ENCODE measurements at places on chromosomes 13 and 19.

- peak; percentile 31 for DNase-seq
Observed at GRCh38 chr13:49214917-49215376, 5.2 kb upstream of the MLNR start.

- no peak for DNase-seq
Observed at GRCh38 chr13:77356155-77356554, 29.3 kb upstream of the MYCBP2 start.

DNA sequence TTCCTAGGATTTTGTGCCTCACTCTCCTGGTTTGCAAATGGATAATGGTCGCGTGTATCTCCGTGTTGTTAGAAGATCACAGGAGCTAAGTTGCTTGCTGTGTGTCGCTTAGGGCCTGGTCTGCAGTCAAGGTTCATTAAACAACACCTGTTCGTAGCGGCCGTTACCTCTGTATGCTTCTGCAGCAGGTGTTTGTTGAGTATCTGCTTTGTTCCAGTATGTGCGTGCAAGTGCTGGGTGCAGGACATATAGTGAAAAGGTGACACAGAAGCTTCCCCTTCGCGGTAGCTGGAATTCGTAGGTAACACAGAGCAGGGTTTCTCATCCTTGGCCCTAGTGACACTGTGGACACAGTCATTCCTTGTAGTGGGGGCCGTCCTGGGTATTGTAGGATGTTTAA, 5.4 kb downstream of the MED25 start:
- DNase-seq, result no peak

DNA sequence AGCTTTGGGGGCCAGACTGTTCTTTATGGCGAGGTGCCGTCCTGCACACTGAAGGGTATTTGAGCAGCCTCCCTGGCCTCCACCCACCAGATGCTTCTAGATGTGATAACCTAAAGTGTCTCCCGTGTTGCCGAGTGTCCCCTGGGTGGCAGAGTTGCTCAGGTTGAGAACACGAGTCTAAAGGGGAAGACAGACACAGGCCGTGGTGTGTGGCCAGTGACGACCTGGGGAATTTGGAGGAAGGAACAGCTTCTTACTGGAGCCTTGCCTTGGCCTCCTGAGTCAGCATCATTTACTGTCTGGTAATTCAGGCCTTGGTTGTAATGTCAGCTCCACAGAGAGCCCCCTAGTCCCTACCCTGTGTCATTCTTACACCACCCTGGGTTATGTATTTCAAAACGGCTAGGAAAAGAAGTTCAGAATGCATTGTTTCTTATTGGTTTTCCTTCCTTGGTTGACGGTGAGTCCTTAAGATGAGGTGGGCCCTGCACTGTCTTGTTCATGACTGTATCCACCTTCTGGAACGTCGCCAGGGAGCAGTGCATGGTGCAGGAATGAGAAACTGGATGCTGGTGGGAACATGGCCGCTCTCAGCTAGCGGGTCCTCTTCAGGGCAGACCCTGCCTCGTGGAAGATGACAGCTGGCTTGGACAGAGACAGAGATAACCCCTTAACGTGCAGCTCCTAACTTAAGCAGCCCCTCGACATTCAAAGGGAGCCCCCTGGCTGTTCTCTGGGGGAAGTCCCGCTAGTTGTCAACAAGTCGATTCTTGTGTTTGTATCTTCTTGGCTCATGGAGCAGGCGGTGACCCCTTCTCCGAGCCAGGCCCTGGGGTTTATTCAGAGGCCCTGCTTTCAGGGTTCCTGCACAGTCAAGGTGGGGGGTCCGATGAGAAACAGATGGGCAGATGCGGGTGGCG, 7.2 kb downstream of the SIN3B start:
- DNase-seq, result no peak

- no peak for DNase-seq
Observed at GRCh38 chr13:33205804-33206221, 79.7 kb downstream of the STARD13 start.

DNA sequence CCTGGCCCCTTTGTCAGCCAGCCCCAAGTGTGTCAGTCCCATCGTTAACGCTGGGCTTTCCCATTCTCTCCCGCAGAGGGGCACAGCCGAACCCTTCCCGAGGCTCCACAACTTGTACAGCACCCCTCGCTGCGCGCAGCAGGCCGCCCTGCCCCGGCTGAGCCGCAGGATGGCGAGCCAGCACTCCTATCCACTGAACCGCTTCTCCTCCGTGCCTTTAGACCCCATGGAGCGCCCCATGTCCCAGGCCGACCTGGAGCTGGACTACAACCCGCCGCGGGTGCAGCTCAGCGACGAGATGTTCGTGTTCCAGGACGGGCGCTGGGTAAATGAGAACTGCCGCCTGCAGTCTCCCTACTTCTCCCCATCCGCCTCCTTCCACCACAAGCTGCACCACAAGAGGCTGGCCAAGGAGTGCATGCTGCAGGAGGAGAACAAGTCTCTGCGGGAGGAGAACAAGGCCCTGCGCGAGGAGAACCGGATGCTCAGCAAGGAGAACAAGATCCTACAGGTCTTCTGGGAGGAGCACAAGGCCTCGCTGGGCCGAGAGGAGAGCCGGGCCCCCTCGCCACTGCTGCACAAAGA, 11.1 kb downstream of the CBY2 start:
- DNase-seq, result no peak

DNA sequence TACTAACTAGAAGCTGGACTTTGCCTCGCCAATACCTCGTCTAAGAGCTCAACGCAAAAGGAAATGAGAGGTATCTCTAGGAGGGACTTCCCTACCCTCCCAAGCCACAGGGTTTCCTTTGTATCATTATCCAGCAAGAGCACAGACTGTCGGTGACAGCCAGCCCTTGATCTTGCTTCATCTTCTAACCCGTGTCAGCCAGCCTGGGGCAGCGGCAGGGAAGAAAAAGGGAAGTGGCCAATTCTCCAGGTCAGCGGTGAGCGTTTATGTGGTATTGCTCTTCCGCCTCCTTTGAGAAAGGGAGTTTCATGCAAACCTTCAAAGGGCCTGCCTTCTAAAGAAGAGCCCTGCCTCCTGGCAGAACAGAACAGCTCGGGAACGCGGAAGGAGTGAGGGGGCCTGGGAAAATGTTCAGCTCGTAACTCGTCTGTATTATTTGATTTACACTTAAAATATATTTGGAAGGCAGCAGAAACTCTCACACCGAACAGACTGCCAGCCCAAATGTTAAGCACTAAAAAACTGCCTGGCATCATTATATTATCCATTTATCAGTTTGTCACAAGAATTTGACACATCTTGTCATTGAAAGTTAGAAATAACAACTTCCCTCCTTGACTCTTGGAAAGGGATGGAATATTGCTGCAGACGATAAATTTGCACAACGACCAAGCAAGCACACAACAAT, 41.8 kb downstream of the EFNB2 start:
- no peak for DNase-seq

DNA sequence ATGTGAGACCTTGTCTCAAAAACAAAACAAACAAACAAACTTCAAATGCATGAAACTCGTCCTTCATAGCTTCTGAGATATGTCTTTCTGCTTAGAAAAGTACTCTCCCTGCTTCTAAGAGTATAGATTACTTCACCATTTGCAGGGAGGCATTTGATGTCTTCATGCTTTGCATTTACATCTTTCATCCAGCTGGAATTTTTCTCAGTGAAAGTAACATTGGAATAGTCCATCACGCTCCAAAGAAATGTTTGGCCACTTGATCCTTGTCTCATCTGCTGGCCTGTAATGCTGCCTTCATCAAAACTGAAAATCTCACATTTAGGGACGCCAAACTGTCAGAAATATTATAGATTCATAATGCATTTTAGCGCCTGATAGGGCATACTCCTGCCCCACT, 19.2 kb downstream of the PNMA8A start:
- DNase-seq, result no peak

DNA sequence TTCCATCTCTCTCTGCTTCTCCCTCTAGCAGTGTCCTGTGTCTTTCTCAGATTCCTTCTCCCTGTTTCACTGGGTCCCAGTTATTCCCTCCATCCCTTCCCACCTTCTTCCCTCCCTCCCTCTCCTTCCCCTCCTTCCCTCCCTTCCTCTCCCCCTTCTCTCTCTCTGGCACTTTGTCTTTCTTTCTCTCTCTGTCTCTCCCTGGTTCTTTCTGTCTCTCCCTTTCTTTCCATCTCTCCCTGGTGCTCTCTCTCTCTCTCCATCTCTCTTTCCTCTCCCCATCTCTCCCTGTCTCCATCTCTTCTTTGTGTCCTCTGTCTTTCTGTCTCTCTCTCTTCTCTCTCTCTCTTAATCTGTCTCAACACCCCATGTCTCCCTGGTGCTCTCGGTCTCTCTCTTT, 31.7 kb upstream of the CYP2B6 start:
- no peak for DNase-seq

DNA sequence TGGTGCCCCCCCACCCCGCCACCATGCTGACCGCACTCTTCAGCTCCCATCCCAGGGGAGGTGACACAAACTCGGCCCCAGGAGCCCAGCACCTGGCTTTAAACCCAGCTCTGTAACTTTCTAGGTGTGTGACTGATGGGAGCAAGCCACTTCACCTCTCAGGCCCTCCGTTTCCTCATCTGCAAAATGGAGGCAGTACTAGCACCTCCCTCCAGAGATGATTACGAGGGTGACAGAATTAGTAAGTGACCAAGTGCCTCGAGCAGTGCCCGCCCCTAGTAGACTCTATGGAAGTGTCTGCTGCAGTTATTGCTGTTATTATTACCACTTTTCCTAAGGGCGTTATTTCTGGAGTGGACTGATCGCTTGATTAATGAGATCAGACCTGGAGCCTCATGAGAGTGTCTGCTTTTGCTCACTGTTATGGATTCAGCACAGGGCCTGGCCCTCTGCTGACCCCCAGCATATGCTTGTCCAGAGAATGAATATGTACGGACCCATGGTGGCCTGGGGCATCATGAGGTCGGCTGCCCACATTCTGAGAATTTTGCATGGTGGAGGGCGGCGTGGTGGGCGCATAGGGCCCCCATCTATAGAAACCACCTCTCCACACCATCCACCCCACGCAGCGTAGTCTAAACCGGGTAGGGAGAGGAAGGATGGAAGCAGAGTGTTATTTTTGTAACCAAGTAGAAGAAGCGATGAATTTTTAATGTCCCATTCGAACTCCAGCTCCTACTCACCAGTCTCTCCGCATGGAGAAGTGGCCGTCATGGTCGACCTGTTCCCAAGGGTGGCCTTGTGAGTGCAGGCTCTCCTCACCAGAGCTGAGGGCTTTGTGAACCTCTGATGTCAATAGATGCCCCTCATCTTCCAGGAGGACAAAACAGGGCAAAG, 48.2 kb downstream of the CAPN12 start:
- no peak for DNase-seq
